SK-N-DZ (cell line): ENCODE measurements at places on chromosomes 11 and 22.

DNA sequence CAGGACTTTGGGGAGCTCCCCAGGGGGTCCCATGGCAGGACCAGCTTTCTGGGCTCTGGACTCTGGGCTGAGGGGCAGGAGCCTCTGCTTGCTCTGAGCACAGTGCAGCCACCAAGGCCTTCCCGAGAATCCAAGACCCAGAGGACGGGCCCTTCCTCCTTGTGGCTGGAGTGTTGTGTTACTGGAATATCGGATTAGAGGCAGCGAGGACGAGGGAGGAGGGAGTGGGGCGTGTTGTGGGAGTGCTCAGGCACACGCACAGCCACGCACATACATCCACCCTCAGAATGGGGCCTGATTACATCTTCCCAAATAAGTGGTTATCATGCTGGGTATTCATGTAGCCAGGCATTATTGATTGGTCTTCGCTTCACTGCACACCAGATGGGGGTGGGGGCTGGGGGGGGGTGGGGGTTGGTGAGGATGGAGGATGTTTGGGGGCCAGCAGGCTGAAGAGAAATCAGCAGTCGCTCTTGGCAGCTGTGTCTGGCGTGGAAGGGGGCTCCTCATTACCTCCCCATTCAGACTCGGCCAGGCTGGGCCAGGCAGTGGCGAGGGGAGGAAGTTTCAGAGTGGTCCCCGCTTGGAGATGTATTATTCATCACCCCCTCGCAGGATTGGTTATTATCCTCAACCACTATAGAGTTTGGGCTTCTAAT, 120.9 kb downstream of the ST3GAL4 start:
- peak; percentile 64 for DNase-seq

DNA sequence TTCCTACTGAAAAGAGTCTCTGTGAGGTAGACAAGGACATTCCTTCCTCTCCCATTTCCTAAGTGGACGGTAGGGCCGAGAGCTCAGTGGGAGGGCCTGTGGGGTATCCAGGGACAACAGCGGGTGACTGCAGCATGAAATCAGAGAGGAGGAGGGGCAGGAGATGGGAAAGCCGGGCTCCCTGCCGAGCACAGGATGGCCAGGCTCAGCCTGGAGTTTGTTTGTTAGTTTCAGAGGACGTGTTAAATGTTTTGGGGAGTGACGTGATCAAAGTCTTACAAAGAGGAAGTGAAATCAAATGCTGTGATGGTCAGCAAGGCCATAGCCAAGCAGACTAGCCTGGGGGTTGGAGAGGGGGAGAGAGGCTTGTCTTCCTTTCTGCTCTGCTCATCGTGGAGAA, 152.7 kb downstream of the ADAMTS15 start:
- no peak for DNase-seq

DNA sequence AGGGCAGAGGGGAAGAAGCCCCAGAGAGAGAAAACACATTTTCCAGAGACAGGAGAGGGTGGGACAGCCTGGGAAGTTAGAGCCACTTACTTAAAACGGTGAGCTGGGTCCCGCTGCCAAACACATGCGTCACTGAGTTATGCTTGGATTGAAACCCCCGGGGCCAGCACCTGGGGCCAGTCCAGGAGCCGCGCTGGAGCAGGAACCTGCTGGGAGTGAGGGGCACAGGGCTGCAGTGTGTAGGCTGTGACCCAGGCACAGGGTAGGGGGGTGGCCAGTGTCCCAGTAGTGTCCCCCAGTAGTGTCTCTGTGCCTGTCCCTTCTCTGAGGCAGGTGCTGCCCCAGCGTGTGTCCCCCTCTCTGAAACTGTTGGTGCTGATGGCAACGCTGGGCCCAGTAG, 5.2 kb downstream of the IGLL1 start:
- no peak for DNase-seq

DNA sequence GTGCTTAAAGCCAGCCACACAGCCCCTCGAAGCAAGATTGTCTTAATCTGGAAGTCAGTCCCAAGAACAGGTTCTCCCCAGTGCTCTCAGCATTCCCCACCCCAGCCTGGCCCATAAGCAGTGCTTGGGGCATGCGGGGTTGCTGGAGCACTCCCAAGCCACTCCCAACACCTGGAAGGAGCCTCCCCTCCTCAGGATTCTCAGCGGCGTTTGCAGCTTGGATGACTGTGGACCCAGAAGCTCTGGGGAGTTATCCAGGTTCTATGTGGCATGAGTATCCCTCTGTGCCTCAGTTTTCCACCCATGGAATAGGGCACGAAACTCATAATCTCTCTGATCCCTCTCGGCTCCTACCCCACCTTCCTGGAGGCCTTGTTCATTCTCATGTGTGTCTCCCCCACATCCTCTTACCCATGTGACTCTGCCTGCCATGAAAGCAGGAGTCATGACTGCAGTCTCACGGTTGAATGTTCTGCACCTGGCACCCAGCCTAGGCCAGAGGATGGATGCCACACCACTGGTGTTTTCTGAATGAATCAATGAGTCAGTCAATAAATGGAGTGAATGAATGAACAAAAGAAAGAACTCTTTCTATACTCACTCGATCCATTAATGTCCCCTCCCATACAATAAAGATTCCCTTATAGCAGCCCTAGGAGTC, 33.4 kb upstream of the WNT7B start:
- DNase-seq = no peak

DNA sequence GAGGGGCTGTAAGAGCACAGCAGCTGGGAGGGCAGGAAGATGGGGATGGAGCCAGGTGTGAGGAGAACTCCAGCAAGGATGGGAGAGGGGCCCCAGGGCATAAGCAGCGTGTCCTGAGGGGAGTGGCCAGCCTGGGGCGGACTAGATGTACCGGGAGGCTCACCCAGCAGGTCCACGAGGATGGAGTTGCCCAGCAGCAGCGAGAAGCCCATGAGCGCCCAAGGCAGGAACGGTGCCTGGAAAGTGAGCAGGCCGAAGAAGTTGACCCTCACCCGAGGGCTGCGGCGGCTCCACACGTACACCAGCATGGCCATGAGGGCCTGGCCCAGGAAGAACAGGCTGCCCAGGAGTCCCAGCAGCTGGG, 1.3 kb downstream of the DERL3 start:
- DNase-seq = no peak

DNA sequence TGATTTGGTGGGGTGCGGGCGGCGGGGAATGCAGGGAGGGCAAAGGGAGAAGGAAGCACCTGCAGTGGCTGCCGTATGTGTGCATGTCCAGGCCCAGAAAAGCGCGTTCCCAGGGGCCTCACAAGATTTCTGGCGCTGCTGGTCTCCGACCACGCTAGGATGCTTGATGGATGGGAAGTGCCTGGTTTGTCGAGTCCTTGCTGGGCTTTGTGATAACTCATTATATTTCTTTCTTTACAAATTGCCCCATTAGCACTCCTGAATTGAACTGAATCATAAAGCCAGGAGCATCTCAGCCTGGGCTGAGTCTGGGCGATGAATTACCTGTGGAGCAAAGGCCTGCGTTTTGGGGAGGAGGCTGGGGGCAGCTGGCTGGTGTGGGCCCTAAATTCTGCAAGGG, 69.2 kb upstream of the LMO1 start:
- no peak for DNase-seq

DNA sequence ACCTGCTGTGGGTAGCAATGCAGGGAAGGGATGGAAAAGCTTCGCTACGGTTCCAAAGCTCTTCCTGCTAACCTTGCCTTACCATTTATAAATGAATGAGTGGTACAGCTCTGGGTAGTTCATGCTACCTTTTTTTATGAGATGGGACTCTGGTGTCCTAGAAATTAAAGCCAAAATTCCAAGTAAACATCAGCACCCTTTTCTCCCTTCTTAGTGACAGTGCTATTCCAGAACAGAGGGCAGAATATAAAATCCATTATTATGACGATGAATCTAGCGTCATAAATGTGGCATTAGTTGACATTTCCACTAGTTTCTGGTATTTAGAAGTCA, 447 bp upstream of the SVIP start:
- no peak for DNase-seq

DNA sequence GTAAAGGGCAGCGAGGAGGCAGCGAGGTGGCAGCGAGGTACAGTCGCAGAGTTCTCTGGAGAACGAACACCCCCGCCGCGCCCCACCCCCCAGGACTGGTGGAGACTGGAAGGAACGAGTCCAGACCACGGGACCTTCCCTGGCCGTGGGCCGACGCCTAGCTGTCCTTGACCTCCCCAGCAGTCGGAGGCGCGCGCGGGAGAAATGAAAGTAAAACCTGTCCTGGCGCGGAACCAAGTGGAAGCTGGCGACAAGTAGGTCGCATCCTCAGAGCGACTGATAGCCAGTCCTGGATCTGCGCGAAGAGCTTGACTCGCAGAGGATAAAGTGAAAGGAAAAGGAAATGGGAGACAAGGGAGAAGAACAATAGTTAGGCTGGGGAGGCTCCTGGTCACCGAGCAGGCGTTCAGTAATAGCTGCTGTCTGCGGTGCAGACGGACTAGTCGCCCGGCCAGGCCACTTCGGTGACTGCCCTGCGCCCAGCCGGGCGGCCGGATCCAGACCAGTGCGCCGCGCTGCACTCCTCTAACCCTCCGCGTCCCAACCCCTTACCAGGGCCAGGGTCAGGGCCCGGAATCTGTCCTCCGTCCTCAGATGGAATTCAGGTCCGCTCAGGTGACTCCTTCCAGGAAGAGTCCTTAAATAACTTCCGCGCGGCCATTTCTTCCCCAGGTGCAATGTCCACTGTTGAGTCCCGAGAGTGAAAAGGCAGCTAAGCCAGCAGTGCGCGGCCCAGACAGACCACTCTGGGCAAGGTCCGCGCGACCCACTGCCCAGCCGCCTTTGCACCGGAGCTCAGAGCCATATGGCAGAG, 1.9 kb upstream of the ADM start:
- peak; percentile 50 for DNase-seq

- no peak for DNase-seq
These were observed 34.6 kb upstream of the CD81 start for GRCh38 chr11:2342557-2342956.

DNA sequence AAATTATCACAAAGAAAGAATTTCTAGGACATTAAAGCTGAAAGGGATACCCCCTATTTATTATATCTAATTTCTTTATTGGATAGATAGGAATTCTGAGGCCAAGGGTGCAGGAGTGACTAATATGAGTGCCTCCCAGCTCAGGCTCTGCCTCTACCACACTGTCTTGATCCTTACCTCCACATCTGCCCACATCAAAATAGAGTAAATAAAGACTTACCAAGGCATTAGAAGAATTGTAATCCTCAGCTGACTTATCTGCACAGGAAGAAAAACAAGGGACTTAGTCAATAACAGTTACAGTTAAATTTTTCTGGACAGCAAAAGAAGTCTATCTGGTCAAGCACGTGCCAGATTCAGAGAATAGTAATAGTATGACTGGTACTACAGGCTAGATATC, 72.6 kb upstream of the GDPD4 start:
- DNase-seq = no peak

- no peak for DNase-seq
These were observed 370.4 kb downstream of the FAT3 start for GRCh38 chr11:92595052-92595451.
